Activated T-helper 1 cell treated with anti-CD3 and anti-CD28 coated beads, Interleukin-2, amount 50 U/mL, for 16 hours (primary cell): ENCODE measurements at places on chromosomes 13 and 19.

GRCh38 chr13:95607366-95607765, 37.1 kb downstream of the DZIP1 start:
- DNase-seq = no peak

- no peak for DNase-seq
Observed at GRCh38 chr19:873561-874041, 14.1 kb downstream of the CFD start.

- DNase-seq = no peak
Observed at GRCh38 chr13:74715718-74716117, 581.5 kb upstream of the KLF12 start.

DNA sequence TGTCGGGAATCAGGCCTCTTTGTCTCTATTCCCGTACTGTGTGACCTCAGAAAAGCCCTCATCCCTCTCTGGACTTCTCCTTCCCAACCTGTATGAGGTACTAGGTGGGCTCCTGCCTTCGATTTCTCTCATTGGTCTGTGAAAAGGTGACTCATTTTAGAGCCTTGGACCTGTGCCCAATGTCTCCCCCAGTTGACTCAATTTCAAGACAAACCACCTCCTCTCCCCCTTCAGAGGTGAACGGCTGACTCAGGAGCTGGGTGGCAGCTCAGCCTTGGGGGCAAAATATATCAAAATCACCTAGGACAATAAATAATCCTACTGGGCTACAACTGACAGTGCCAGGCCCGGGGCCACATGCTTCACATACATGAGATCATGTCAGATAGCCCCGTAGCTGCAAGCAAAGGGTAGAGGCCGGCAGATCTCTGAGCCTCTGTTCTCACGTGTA, 630 bp downstream of the COQ8B start:
- DNase-seq = peak; percentile 49

DNA sequence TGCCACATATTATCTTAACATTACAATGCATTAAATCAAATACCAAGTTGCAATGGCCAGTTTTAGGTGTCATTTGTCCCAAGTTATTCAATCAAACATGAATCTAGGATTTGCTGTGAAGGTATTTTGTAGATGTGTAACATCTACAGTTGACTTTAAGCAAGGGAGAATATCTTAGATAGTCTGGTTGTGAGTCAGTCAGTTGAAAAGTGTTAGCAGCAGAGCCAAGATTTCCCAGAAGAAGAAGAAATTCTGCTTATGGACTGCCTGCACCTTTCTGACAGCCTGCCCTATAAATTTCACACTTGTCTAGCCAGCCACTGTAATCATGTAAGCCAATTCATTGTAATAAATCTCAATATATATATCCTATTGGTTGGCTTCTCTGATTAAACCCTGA, 41.3 kb upstream of the INTS6 start:
- DNase-seq = no peak

DNA sequence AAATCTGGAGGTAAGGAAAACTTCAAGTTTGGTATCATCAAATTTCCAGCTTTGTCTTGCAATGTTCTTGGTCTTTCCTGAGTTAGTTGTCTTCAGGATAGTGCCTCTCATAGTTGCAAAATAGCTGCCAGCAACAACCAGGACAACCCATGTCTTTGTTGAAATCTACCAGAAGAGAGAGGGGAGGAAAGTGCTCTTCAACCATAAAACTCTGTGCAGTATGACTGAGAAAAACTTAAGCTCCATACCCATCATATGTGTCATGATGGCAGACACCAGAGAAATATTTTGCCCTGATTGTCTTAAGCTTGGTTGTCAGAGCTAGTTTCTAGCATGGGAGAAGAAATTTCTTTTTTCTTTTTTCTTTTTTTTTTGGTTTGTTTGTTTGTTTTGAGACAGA, 103.3 kb downstream of the SPRY2 start:
- no peak for DNase-seq

- DNase-seq = peak; percentile 83
Observed at GRCh38 chr19:17996826-17997316, 11.1 kb upstream of the ARRDC2 start.

DNA sequence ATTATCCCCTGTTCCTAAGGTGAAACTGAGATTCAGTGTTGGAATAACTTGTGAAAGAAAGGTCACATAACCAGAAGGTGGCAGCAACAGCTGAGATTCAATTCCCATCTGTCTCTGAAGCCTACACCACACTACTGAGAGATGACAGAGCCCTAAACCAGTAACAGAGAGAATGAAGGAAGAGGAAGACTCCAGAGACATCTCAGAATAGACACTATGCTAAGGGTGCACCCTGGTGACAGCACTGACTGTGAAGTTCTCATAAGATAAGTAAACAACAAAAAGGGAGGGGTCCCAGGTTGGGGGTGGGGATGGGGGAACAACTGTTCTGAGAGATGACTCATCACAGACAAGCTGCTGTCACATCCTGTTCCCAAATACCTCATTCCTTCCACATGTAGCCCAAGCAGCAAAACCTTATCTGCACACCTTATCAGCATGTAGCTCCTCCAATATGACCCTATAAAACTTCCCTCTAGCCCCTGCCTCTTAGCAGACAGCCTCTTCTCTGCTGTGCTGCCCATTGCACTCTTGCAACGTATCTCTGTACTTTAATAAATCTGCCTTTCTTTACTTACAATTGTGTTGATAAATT, 46.5 kb downstream of the UTP14C start:
- no peak for DNase-seq

DNA sequence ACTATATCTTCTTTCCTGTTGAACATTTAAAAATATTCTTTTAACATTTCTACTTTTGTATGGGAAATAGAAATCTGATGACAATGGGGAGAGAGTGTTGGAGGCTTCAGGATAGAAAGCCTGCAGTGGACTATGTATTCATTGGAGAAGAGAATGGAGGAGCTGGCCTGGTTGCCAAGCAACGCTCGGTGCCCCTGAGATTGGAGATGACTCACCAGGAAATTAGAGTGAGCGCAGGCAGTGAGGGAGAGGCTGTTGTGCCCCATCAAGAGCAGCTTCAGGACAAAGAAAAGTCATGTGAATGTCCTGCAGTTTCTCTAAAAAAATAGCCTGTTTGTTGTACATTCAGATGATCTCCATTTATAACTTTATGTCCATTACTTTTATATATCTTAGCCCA, 48.7 kb upstream of the ZNF835 start:
- no peak for DNase-seq

- DNase-seq = no peak
Observed at GRCh38 chr13:28282451-28282850, 144.1 kb downstream of the PAN3 start.

- DNase-seq = no peak
Observed at GRCh38 chr13:99388334-99388923, 81.2 kb upstream of the GPR183 start.

- DNase-seq = no peak
Observed at GRCh38 chr13:111327730-111328573, 7.5 kb downstream of the TEX29 start.

- DNase-seq = no peak
Observed at GRCh38 chr19:55489711-55490477, 1.7 kb downstream of the SSC5D start.

- DNase-seq = no peak
Observed at GRCh38 chr13:73618275-73618865, 515.8 kb downstream of the KLF12 start.

DNA sequence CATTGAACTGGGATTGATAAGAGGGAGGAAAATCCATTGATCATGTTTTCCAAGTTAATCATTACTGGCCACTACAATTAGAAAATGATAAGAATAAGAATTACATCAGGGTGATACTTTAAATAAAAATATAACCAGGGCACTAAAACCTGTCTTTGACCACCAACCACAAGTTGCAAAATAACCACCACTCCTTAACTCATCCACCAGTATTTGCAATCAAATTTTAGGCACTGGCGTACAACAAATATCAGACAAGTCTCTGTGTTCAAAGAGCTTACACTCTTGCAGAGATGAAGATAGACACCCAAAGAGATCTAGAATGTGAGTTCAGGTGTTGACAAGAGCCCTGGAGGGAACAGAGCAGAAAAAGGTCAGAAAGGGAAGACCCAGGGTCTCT, 514 bp downstream of the CEACAM3 start:
- DNase-seq = no peak

DNA sequence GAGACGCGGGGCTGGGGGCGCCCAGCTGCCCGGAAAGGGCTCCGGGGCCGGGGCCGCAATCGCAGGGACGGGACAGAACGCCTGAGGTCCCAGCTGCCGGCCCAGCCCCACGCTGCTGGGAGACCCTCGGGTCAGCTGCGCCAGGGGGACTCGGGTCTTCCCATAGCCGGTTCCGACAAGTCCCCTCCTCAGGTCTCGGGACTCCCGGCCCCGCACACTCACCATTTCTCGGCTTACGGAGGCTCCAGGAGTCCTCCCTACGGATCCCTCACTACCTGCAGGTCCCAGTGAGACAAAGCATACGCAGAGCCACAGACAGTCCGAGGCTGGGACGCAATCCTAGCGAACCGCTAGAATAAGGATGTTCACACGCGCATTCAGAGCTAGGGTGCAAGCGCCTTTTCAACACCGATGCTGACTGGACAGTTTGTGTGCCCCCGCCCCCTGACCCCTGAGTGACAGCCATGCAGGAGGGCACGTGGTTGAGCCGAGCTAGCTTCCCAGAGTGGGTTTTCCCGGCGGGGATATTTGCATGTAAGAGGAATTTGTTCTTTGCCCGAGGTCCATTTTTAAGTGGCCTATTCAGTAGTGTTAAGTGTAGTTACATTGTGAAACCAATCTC, 13.6 kb downstream of the ZNF490 start:
- no peak for DNase-seq

- DNase-seq = peak; percentile 8
Observed at GRCh38 chr19:19997656-19998268, 41.5 kb downstream of the ZNF682 start.

GRCh38 chr19:32168606-32169005, 176.8 kb upstream of the ZNF507 start:
- DNase-seq = no peak

GRCh38 chr19:19535311-19536191, 2.5 kb upstream of the CILP2 start:
- DNase-seq = no peak

- no peak for DNase-seq
Observed at GRCh38 chr19:34576292-34576691, 94.7 kb downstream of the WTIP start.

GRCh38 chr19:52942386-52943133, 19.3 kb upstream of the ZNF888 start:
- DNase-seq = peak; percentile 90

- DNase-seq = no peak
Observed at GRCh38 chr13:100610391-100611347, 22.1 kb upstream of the GGACT start.

DNA sequence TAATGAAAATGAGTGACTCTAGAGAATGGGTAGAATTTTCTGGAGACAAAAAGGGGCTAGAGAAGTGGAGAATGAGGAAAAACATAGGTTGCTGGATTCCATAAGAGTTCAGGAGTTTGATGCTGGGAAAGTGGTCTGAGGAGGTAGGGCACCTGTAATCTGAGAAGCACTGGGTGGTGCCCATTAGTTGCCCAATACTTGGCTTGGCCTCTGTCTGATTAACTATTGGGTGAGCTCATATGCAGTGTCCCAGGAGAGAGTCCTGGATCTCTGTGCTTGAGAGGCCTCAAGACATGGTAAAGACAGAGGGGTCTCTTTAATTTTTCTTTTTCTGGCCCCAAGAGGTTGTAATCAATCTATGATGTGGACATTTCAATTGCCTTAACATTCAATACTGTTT, 390.1 kb downstream of the TDRD3 start:
- no peak for DNase-seq

GRCh38 chr13:41543664-41544300, 86.4 kb downstream of the RGCC start:
- DNase-seq = no peak

DNA sequence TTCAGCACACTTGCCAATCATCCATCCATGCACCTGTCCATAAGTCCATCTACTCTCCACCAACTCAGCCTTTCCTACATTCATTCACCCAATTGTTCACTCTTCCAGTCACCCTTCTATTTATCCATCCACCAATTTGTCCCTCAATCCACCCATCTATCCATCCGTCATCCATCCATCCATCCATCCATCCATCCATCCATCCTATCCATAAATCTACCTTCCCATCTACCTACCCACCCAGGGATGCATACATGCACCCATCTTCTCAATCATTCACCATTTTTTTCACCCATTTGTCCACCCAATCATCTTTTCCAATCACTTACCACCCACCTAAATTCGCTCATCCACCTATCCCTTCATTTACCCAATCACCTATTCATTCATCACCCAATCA, 14.6 kb upstream of the CEACAM20 start:
- no peak for DNase-seq

- peak; percentile 80 for DNase-seq
Observed at GRCh38 chr19:2610637-2611482, 91.6 kb downstream of the GNG7 start.

DNA sequence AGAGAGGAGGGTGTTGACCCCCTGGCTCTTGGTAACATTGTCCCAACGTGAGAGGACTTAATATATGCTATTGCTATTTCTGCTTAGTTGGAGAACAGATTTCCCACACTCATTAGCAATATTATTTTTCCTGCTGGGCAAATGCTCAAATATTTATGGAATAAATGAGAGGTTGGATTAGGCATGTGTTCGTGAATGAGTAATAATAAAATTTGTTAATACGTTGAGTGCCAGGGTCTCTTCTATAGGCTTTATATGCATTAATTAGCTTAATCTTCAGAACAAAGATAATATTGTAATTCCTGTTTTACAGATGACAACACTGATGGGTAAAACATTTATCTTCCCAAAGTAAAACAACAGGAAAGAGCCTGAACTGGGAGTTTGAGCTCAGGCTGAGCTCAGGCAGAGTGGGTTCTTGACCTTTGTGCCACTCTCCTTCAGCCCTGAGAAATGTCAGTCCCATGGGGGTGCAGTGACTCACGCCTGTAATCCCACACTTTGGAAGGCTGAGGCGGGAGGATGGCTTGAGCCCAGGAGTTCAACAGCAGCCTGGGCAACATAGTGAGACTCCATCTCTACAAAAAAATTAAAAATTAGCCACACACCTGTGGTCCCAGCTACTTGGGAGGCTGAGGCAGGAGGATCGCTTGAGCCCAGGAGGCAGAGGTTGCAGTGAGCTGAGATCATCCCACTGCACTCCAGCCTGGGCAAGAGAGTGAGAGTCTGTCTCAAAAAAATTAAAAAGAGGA, 1.2 kb downstream of the ZNF233 start:
- DNase-seq = no peak

- no peak for DNase-seq
Observed at GRCh38 chr19:5635427-5635826, 12.5 kb downstream of the SAFB start.

GRCh38 chr13:75302071-75302698, 179.8 kb downstream of the TBC1D4 start:
- DNase-seq = no peak

DNA sequence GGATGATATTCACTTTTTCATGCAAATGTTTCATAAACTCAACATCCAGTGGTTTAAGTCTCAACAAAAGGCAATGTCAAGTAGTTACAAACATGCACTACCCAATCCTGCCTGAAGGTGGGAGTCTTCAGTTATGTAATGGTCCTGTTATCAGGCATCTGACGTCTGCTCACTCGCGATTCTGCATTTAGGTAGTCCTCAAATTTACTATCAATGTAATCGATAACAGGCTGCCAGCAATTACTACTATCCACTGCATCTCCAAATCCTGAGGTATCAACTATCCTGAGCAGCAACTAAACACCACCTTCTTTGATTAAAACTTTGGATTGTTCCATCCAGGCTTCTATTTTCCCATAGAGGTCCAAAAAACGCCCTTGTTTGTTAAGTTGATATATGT, 51.2 kb downstream of the NLRP12 start:
- peak; percentile 11 for DNase-seq
